ENCODE measurements at places on chromosomes 7 and 10.

- DNase-seq = no peak
Observed at GRCh38 chr7:156966387-156966786, 16.9 kb downstream of the NOM1 start.

DNA sequence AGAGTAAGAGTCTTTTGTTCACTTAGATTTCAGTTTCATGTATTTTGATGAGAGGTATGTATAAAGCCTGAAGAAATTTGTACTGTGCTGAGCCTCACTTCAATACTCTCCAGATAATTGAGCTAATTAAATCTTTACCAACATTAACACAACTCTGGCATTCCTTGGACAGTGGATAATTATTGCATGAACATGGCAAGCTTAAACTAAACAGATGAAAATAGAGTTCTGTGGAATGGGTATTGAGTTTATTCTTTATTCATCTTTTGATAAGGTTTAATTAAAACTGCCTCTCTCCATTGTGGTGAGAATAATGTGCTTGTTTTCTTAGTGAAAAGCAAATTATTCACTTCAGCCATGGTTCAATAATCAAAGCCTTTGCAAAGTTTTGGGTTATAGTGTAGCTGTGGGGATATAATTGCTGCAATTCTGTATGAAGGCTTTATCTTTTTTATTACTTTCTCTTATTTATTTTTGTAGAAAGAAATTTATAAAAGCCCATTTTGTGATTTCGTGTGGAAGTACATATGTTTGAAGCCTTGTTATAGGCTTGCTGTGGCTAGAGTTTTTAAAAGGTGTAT lies 126.4 kb upstream of the FZD1 start:
- DNase-seq = no peak

DNA sequence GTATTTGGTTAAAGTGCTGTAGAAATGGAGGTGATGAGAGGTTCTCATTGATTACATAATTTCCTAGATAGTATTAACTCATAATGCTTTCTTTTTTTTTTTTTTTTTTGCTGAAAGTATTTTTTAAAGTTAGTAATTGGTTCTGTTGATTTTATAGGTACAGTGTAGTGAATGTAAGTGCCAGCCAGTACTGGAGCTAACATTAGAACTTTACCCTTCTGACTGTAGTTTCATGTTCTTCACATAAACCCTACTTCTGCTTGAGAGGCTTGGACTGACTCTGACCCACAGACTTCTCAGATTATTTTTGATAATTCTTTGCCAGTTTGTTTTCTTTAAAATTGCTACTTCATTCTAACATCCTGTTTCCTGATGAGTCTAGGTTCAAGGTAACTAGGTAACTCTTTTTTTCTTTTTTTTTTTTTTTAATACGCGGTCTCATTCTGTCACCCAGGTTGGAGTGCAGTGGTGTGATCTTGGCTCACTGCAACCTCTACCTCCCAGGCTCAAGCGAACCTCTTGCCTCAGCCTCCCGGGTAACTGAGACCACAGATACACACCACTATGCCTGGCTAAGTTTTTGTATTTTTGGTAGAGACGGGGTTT lies 92.2 kb upstream of the OIT3 start:
- no peak for DNase-seq

- DNase-seq = no peak
Observed at GRCh38 chr10:24215603-24216002, 6.7 kb downstream of the KIAA1217 start.

GRCh38 chr7:50405221-50405620 lies 44.9 kb downstream of the FIGNL1 start:
- no peak for DNase-seq

DNA sequence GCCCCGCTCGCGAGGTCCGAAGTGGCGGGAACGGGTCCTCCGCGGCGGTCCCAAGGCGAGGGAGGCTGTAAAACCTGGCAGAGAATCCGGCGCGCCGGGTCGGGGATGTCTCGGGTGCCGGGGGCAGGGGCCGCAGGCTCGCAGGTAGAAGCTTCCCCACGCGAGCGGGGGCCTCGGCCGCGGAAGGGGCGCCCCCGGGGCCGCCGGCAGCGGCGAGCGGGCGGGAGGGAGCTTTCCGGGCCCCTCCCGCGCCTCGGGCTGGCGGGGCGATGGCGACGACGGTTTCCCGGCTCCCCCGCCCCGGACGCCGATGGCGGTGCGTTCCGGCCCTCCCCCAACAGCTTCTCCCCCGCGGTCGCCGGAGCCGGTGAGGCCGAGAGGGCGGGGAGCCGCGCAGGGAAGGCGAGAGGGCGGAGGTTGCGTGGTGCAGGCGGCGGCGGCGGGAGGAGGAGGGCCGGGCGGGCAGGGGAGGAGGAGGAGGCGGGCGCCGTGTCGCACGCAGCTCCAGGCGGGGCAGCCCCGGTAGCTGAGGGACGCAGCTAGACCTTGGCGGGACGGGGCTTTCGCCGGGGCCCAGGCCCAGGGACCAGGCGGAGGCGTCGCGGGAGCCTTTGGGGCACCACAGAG lies at the start of gene CUL1:
CUL1 (plus strand) TSS at position 507 of the 627 bp plus-strand sequence. CDS start 31,220 bp downstream, outside the sequence.
- no peak for DNase-seq

DNA sequence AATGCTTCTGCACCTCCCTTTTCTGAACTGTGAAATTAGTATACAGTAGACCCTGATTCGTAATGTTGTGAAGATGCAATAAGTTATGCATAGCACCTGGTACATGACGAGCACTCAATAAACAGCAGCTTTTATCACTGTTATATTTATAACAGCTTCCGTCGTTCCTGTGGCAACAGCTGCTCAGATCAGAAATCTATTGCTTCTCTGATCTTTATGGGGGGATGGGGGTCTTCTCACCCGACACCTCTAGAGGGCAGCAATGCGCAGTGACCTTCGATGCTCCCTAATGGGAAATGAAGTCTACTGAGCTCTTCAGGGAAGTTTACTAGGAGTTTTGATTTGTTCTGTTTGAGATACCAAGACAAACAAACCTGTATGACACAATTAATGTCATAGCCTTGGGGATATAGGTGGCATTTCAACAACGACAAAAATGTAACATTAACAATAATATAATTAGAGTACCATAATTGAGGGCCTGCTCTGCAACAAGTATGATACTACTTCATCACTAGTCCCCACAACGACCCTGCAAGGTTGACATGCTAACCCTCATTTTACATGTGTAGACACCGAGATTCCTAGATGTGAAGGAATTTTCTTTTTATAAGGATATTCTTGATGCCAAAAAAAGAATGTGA lies 289.6 kb downstream of the SFMBT2 start:
- DNase-seq = no peak

DNA sequence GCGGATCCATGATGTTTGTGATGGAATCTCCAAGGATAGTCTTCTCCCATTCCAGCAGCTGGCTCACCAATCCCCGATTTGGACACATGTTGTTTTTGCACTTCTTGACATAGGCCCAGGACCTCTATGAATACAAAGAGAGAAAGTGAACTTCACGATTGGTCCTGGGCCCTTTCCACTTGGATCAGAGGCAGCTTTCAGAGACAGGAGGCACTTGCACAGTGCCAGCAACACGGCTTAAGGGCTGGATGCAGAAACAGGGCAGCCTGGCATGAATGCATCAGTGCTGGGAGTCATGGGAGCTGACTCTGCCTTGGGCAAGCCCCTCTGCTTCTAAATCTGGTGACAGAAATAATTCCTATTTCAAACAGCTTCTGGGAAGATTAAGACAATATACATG lies 2.1 kb upstream of the TMEM120A start:
- DNase-seq = no peak

- no peak for DNase-seq
Observed at GRCh38 chr10:32577448-32577847, 131.5 kb downstream of the CCDC7 start.

DNA sequence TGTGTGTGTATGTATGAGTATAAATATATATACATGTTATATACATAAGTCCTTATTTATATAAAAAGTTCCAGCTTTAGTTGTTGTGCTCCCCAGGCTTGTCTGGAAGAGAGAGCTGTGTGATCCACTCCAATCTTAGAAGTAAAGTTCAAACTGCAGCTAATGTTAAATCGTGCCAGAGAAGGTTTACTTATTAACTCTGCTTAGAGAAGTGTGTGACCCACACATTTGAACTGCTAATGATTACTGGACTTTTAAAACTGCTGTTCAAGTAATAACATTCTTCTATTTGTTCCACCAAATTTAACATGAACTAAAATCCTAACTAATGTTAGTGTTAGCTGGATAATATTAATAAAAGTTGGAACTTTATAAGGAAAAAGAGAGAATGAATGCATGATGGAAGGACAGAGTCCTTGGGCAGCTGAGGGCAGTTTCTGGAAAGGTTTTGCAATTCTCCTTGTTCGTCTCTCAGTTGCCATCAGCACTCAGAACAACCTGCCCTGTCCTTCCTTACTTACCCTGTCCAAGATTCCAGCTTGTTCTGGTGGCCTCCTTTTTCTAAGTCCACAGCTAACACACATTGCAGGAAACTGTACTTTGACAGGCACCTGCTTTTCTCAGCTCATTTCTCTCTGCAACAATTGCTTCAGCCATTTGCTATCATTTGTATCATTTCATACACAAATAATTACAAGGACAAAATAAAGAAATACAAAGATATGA lies 162.6 kb downstream of the FAM107B start:
- no peak for DNase-seq

DNA sequence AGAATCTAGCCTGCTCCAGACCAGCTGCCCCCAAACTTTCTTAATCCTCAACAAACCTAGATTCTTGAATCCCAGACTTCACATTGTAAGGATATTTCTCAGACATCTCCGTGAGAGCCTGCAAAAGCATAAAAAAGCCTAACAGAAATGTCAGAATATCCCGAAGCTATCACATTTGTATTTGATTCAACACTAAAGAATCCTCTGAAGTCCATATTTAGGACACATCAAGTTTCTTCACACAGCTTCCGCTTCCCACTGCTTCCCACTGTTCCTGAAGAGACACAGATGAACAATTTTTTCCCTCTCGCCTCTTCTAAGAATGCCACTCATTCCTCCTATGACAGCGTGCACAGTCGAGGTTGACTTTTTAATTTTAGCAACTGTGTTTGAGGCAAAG lies 396.2 kb upstream of the IGFBP3 start:
- DNase-seq = peak; percentile 64

DNA sequence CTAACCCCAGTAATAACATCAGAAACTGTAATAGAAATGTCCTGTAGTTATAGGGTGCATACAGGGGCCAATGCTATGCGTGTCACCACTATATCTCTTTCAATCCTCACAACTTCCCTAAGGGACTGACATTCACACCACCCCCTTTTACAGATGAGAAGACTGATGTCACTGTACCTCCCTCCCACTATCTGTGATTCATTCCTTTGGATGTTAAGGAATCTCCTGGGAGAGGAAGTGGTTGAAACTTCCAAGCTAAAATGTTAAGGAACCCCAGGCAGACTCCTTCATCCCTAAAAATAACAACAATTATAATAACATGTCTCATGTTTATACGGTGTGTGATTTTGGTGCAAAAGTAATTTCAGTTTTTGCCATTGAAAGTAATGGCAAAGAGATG lies 5.4 kb downstream of the COL13A1 start:
- DNase-seq = peak; percentile 66

DNA sequence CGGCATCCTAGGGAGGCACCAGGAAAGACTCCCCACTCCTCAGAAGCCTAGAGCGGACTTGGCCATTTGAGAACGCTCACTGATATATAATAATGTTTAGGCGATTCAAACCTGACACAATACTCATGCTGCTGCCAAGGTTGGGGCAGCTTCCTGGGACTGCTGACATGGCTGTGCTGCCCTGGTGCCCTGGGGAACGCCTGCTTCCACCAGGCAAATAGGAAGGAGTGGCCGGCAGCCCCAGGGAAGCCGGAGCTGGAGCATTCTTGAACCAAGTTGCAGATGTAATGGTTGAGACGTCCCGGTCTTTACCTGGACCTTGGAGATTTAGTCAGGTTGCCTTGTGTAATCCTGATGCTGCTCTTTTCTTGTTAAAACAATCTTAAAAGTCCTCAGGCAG lies 8.8 kb downstream of the GDF10 start:
- DNase-seq = no peak

GRCh38 chr10:23994459-23995046 lies 214.4 kb upstream of the KIAA1217 start:
- DNase-seq = peak; percentile 44

- DNase-seq = no peak
Observed at GRCh38 chr10:35124540-35124939, 2.1 kb upstream of the CREM start.

- DNase-seq = peak; percentile 40
Observed at GRCh38 chr7:19557726-19558465, 150.9 kb downstream of the POLR1F start.

GRCh38 chr7:143391462-143392404 lies 10.6 kb downstream of the ZYX start:
- DNase-seq = peak; percentile 55

DNA sequence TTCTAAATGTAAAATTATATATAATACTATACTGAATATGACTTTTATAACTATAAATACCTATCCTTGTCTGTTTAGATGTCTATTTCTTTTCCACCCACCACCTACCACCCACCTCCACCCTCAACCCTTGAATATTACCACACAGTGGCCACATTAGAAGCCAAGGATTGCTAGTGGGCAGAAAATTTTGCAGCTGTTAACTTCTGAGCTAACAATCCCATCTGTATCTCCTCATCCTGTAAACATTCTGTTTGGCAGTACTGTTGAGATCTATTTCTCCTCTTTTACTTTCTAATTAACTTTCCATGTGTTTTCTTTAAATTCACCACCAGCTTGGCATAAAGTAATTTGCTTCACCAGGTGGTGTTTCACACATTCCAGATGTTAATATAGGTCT lies 281.1 kb upstream of the BMPER start:
- DNase-seq = no peak

DNA sequence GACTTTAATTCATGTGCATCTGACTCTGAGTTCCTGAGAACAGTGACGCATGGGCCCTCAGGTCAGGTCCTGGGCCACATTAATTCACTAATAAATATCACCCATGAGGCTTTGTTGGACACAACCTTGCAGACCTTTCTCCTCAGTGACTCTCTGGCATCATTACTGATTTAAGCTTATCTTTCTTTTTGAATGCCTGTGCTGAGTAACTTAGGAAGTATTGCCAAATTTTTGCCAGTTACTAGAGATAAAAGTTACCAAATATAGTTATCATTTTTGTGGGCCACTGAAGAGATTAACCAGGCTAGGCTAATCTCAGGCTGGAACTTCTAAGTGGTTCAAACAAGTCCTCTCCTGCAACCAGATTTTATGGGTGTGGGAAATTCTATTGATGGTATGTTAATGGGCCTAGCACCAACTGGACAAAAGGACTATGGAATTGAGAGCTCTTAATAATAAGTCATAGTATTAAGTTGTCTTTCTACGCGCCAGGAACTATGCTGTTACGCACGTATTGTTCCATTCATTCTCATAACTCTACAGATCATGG lies 28.8 kb upstream of the PRTFDC1 start:
- DNase-seq = no peak

GRCh38 chr10:104255311-104255981 lies 754 bp downstream of the GSTO1 start:
- DNase-seq = peak; percentile 82

Data from brain microvascular endothelial cell (primary cell).